ENCODE measurements at places on chromosomes 6 and 20.

GRCh38 chr20:53750827-53751619 is 157.4 kb upstream of the ZNF217 start:
- peak; percentile 66 for DNase-seq

DNA sequence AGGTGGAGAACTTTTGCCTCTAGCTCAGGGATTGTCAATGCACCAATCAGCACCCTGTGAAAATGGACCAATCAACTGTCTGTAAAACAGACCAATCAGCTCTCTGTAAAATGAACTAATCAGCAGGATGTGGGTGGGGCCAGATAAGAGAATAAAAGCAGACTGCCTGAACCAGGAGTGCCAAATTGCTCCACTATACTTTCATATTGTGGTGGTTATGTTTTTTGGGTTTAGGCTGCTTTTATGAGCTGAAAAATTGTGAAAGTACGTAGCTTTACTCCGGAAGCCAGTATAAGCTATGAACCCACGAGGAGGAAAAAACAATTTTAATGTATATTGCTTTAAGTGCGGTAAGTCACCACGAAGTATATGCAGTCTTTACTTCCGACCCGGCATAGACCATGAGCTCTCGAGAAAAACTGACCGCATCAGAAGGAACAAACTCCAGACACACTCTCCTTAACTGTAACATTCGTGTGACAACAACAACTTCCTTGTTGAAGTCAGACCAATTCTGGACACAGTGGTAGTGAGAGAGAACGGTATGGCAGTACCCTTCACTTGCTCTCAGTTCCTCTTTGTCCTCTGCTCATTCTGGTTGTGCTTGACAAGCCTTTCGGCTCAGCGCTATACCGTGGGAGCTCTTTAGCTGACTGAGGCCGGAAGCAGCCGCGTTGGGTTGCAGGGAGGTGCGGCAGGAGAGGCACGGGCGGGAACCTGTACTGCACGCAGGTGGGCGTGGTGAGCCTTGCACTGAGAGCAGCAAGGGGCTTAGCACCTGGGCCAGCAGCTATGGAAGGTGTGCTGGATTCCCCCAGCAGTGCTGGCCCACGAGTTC is 81.9 kb upstream of the E2F3 start:
- no peak for DNase-seq

DNA sequence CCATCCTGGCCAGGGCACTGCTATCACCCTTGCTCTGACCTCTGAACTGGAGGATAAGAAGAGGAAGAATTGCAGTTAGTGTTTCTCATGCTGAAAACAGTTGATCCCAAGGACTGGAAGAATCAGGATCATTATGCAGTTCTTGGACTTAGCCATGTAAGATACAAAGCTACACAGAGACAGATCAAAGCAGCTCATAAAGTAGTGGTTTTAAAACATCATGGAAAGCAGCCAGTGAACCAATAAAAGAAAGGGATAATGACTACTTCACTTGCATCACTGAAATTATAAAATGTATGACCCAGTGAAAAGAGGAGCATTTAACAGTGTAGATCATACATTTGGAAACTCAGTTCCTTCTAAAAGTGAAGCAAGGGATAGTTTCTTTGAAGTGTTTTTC is 47.7 kb downstream of the DNAH8 start:
- no peak for DNase-seq

DNA sequence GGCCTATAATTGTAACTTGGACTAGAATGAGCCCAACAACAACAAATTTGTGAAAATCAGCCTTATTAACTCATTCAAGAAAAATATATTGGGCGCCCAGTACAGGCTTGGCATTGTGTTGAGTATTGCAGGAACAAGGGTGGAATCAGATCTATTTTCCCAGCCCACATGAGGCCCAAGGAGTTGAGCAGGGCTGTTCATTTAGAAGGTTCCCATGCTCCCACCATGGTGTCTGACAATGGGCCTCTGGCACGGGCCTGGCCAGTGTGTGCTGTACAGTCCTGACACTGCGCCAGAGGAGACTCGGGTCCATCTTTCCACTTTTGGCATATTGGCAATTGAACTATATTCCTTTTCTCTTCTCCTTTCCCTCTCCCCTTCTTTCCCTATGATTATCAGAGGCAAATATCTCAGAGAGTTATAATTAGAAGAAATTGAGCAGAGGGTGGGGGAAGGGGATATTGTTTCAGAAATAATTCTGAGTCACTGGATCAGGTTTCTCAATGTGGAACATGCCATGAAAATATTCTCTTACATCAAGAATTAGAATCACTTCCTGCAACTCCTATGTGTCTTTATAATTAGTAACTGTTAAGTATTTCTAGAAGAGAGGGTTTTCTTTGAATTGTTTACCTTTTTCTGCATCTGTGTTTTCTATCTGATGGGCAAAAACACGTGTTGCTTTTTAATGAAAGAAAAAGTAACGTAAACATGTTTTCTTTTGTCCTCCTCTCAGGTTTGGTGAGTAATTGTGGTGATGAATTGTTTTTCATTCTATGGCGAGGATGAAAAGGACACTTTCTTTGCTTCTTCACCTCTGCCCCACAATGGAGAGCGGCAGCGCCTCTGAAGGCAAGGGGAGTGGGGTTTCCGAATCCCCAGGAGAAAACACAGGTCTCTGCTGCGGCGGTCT is 209.4 kb downstream of the FOXA2 start:
- DNase-seq = no peak

DNA sequence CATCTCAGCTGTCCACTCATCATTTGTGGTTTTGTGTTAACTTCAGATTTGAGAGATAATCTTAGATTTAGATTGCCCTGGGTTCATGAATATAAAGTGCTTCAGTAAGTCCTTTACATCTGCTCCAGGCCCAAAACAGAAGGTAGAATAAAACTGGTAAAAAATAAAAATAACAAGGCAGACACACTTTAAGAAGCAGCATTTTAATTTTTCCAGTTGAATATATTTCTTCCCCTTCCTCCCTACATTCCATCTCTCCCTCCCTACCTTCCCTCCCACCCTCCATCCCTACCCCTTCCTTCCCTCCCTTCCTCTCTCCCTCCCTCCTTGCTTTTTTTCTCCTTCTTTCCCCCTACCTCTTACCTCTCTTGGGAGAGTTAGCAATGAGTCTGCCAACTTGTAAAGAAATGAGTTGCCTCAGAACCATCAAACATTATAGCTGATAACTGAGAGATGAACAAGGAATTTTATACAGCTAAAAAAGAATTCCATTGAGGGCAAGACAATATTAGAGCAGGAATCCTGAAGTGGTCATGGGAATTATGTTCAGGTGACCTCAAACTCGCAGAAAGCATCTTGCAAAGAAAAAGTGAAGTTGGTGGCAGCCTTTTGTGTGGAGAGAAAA is 145.0 kb upstream of the SOX4 start:
- DNase-seq = no peak

GRCh38 chr20:48984575-48985219 is 61.4 kb upstream of the CSE1L start:
- DNase-seq = no peak

DNA sequence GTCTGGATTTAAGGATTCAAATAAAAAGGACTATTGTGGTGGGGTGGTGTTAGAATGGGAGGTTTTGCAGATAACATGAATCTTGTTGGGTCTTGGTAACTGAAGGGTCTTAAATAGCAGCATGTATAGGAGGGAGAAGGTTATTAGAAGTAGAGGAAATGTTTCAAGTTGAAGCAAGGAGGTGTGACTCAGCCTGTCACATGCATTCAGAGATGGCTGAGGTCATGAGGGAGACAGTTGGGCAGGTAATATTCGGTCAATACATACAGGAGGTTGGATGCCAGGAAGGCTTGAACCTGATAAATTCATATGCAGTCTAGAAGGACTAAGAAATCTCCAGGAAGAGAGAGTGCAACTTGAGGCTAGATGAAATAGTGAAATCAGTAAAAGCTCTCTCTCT is 6.1 kb downstream of the KLHL31 start:
- no peak for DNase-seq

DNA sequence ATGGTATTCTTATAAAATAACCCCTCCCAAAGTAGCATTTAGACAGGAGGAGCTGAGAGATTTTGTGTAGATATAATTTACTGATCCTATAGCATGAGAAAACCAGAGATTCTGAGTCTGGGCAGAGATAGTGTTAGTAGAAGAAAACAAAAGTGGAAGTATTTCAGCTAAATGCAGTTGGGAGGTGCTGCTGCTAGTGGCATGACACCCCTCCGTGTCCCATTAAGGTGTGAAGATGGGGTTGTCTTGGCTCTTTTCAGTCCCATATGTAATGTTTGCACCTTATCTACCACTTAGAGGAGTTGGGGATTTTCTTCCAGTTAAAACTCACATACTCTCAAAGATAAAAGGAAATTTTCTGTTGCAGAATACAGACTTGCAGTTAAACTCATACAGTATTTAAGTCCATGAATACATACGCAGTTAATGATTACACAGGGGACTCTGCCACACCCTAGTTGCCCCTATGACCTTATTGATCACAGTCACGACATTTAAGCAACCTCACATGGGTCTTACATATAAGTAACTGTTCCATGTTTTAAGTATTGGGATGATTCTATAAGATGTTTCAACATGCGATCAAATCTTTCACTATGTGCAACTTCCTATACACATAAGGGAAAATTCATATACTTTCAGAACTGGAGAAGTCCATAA is 11.5 kb downstream of the TAAR2 start:
- no peak for DNase-seq

DNA sequence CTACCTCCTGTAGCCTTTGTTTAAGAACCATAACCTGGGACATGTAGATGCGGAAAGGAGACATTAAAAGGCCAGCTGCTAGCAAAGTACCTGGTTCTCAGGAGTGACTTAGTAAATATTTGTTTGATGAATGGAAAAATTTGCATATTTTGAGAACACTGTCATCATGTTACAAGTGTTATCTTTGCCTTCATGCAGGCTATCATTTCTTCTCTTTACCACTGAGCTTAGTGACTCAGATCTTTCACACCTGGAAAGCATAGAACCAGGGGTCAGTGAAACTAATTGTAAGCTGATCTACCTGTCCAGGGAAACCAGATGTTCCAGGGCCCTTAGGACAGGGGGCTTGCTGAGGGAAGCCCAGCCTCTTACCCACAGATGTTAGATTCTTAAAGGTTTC is 5.4 kb downstream of the ZFP57 start:
- no peak for DNase-seq

DNA sequence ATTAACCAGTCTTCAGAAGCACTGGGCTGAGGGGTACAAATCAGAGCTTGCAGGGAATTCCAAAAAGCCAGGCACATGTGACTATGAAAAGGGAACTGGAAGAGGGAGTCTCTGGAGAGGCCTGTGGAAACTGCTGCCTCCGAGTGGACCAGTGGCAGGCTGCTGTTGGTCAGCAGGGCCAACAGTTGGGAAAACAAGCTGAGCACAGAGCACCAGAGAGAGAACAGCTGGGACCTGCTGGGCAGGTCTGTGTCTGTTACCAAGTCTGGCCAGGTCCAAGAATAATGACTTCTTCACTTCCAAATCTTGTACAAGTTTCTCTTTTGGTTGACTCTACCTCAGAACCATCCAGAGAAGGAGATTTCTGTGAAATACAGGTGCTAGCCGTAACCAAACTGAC is 81.4 kb downstream of the LIN28B start:
- no peak for DNase-seq

DNA sequence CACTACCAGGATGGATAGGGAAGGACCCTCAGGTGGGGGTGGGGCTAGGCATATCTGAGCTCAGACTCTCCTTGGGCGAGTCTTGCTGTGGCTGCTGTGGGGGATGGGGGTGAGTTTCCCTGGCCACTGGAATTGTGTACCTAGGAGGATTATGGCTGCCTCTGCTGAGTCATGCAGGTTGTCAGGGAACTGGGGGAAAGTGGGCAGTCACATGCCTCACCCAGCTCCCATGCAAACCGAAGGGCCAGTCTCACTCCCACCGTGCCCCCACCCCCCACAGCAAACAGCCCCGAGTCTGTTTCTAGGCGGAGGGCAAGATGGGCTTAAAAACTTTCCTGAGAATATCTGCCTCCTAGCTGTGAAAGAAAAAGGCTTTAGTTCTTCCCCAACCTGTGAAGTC is 210.3 kb upstream of the FERMT1 start:
- DNase-seq = no peak

DNA sequence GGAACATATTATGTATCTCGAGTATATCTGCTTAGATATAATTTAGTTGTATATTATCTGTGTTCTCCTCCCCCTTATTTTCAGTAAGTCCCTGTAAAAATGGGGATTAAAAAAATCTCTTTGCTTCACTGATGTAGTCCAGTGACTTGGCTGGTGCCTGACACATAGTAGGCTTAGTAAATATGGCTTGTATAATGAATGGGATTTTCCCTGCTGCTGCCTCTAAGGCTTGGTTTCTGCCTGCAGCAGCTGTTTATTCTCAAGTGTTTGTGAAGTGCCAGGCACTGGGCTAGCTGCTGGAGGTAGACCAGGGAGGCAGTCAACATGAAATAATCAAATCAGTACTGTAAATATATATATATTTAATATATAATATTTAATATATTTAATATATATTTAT is 1.6 kb upstream of the ZFP64 start:
- DNase-seq = no peak

GRCh38 chr6:96760153-96760687 is 77.1 kb downstream of the GPR63 start:
- DNase-seq = no peak

DNA sequence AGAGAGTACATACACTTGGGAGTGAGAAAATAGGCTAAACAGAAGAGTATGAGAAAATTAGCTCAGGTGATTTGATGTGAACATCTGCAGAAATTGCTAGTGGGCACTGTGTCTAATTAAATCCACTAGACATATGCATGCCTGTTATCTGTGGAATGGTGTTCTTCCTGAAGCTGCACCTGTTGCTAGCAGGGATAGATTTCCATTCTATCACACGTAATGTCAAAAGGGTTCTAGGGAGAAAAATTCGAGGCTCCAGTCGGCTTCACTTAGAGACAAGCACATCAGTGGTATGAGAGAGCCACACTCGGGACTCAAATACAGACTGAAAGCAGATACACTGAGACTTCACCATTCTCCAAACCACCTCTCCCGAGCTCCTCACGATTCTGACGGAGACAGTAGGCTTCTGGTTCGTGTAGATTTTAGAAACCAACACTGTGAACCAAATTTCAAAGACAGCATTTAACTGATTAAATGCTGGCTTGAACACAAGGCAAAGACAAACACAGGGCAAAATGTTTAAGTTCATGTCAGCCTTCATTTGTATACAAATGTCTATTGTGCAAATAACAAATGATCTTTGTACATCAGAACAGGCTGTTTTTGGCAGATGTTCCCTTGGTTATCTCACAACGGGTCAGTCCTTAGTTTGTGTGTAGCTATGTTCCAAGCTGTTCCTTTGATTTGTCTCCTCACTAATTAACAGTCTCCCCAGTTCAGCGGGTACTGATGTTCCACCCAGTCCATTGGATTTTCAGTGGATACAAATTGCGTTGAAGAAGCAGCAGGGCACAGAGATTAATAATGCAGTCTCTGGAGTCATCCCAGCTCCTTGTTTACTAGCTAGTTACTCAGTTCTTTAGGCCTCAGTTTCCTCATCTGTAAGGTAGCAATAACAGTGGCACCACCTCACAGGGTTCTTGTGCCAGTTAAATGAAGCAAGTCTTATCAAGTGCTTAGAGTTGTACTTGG is 131.0 kb upstream of the IFNGR1 start:
- no peak for DNase-seq
